ENCODE measurements at places on chromosomes 16 and 17.

- DNase-seq, result no peak
Measured at GRCh38 chr17:20096430-20096829, 87.3 kb downstream of the SPECC1 start.

GRCh38 chr17:16512011-16512410 is 20.0 kb upstream of the LRRC75A start:
- DNase-seq, result no peak

DNA sequence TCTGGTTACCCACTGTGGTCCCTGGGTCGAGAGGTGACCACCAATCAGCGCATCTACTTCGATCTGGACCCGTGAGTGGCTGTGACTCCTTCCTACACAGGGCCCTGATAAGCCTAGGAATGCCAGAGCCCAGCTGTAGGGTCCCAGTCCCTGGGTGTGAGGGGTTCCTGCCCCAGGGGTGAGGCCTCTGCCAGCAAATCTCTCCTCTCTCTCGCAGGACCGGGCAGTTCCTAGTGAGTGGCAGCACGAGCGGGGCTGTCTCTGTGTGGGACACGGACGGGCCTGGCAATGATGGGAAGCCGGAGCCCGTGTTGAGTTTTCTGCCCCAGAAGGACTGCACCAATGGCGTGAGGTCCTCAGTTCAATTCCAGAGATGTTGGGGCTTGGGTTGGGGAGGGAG is 2.2 kb upstream of the EFNB3 start:
- no peak for DNase-seq

DNA sequence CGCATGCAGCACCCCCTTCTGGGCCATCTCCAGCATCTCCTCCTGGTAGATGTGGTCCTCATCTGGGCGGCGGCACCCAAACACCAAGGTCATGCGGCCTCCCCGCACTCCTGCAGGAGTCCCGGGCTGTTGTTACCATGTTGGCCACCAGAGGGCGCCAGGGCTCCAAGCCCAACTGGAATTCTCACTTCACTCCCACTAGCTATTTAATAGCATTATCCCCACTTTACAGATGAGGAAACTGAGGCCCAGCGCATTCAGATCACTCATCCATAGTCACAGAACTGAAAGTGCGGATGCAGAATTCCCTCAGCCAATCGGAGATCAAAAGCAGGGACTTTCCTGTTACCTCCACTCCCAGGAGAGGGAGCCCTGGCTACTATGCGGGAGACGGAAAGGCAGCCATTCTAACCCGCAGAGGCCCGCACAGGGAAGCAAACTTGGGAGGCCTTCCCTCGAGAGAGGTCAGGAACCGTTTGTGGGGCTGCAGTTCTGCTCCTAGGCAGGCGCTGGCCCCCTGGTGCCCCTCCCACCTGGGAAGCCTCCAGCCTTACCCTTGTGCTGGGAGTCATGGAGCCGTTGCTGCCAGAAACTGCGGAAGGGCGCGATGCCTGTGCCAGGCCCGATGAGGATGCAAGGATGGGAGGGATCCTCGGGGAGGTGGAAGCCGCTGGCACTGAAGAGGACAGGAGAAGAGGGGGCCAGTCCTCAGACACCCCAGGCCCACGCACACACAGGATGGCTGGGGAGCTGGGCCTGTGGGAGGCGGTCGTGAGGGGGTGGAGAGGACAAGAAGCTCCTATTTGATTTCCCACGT is 40.1 kb downstream of the NOS2 start:
- peak; percentile 69 for DNase-seq

DNA sequence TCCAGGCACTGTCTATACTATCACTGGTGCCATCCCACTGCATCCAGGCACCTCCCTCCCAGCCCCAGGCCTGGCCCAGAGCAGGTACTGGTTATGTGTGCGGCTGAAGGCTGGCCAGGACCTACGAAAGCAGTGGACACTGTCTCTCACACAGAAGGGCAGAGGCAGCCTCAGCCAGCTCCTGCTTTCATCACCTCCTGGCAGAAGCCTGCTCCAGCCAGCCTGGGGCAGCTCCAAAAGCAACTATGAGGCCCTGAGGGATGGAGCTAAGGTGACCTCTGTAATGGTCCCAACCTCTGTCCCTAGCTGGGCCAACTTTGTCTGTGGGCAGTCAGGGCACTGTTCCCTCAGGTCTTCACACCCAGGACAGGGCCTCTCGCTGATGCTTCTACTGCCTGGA is 18.8 kb downstream of the HSD11B2 start:
- no peak for DNase-seq

GRCh38 chr17:77451245-77451893 is 310.6 kb downstream of the SEC14L1 start:
- peak; percentile 73 for DNase-seq

GRCh38 chr17:72233986-72234385 is 113.2 kb downstream of the SOX9 start:
- no peak for DNase-seq

GRCh38 chr16:50692999-50693781 is at the start of gene NOD2:
TSS of gene NOD2 (plus strand) at chr16:50693606. CDS start at chr16:50699496, 5,890 bp downstream.
- no peak for DNase-seq

- peak; percentile 61 for DNase-seq
Measured at GRCh38 chr17:29622337-29623282, at the start of gene CORO6. TSS of gene CORO6 (minus strand) at chr17:29622912. CDS start at chr17:29621421, 1,491 bp downstream.

- DNase-seq, result no peak
Measured at GRCh38 chr17:67160791-67161190, 84.2 kb downstream of the HELZ start.

GRCh38 chr16:3058139-3059030 is 7.1 kb upstream of the IL32 start:
- DNase-seq, result peak; percentile 37

GRCh38 chr16:85638695-85639409 is 25.7 kb downstream of the GSE1 start:
- no peak for DNase-seq

DNA sequence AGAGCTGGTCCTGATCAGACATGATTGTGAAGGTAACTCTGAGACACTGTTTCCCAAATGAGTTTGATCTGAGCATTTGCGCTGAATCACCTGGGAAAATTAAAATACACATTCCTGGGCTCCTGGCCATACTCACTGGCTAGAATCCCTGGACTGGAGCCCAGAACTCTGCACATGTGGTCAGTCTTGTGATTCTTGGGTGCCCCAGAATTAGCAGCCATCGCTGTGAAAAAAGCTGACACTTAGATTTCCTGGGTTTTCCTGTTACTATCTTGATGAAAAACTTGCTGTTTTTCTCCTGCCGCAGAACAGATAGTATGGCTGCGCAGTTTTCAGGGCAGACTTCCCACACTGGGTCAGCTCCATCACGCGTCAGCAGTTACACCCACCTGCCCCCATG is 24.6 kb downstream of the NECAB2 start:
- no peak for DNase-seq

- no peak for DNase-seq
Measured at GRCh38 chr17:28145348-28145747, 102.9 kb downstream of the NLK start.

DNA sequence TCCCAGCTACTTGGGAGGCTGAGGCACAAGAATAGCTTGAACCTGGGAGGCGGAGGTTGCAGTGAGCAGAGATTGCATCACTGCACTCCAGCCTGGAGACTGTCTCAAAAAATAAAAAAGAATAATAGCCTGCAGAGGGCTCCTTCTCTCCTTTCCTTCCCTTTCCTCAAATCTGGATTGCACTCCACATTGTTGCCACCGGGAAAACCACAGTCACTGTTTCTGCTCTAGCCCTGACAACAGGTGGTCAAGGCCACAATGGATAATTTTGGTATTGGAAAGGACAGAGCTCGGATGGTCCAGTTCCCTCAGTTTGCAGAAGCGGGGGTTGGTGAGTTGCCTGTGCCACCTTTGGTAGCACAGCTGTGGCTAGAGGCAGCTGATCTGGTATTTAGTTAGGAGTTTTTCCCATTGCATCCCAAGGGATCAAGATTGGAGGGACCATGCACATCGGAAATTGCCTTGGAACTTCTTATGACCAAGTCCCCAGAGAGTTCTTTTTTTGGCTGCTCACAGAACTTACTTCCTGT is 44.7 kb upstream of the PRSS54 start:
- DNase-seq, result no peak

- DNase-seq, result no peak
Measured at GRCh38 chr17:30256756-30257506, 21.4 kb upstream of the SLC6A4 start.

DNA sequence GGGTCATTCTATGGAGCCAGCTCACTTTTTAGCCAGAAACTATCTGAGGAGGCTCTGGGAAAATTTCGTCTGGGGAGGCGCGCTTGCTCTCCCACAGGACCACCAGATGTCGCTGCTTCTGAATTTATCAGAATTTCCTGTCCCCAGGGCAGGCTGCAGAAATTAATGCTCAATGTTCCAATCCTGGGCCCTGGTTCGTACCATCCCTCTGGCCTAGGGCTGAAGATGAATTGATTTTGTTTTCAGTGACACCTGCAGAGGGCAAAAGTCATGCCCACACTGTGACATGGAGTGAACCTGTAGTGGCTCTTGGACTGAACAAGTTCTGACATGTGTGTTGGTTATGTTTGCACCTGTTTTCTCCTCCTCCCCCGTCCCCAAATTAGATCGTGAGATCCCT is 482.6 kb downstream of the NPIPA7 start:
- DNase-seq, result peak; percentile 28

DNA sequence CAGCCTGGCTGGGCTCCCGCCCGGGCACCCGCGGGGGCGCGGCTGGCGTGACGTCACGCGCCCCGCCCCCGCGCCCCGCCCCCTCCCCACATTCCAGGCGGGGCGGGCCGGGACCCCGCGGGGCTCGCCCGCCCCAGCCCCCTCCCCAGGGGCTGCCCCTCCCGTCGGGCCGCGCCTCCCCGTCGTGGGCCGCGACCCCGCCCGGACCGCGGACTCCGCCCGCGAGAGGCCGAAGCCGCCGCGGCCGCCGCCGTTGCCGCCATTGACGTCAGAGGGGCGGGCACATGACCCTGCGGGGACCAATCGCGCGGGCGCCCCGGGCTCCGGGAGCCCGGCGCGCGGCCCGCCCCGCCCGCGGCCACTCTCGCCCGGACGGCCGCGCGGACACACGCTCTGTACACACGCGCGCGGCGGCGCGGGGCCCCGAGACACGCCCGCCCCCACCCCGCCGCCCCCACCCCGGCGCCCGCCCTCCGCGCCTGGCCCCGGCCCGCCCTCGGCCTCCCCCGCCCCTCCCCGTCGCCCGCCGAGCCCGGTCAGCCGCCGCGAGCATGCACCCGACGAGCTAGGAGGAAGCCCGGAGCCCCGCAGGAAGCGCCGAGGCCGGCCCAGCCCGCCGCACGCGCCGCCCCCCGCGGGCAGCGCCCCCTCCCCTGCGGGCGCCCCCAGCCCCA is at the start of gene CMIP:
Gene CMIP, plus strand, starts transcription at position 361 of the 674 bp plus-strand sequence.
- peak; percentile 74 for DNase-seq

DNA sequence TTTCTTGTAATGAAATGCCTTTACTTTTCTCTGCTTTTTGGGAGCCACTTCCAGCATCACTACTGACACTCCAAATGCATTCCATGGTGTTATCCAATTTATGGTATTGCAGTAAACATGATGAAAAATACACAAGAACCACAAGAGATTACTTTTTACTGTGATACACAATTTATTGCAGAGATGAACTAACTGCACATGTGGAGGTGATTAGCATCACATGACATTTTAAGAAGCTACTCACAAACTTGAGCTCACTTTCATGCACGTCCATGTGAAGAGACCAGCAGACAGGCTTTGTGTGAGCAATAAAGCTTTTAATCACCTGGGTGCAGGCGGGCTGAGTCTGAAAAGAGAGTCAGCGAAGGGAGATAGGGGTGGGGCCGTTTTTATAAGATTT is 780.5 kb upstream of the GOT2 start:
- DNase-seq, result no peak

- DNase-seq, result no peak
Measured at GRCh38 chr17:78823282-78824046, 17.1 kb downstream of the USP36 start.

DNA sequence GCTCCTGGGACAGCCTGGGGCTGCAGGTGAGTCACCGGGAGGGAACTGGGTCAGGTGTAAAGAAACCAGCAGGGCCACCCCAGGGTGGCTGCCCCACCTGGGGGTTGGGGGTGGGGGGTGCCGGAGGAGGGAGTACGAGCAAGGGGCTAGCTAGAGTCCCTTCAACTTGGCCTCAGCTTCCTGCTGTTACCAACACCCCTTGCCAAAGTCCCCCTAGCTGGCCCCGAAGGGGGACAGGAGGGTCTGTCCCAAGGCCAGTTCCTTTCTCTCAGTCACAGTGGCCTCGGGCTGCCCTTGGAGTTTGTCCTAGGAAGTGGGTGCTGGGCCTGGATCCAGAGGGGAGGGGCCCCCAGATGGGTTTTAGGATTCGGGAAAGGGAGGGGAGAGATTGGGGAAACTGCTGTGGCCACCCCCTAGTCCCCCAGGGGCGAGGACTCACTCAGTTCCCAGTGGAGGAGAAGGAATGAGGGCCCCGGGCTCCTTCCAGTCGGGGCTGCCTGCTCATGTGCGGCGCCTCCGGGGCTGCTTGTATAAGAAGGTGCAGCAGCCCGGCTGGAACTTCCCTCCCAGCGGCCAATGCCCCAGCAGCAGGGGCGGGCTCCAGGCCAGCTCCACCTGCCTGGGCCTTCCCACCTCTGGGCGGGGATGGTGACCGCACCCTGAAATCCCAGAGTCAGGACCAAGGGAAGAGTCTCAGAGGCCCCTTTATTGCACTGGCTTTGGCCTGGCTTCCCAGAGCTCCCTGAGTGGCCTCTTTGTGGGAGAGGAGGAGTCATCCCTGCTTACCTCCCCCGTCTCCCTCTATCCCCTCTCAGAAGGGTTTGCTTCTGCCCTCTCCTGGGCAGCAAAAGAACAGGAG is 7.3 kb downstream of the ARHGAP27 start:
- no peak for DNase-seq

- no peak for DNase-seq
Measured at GRCh38 chr17:68613739-68614298, 12.7 kb upstream of the FAM20A start.

GRCh38 chr17:59702304-59702703 is 4.9 kb downstream of the PTRH2 start:
- DNase-seq, result no peak

DNA sequence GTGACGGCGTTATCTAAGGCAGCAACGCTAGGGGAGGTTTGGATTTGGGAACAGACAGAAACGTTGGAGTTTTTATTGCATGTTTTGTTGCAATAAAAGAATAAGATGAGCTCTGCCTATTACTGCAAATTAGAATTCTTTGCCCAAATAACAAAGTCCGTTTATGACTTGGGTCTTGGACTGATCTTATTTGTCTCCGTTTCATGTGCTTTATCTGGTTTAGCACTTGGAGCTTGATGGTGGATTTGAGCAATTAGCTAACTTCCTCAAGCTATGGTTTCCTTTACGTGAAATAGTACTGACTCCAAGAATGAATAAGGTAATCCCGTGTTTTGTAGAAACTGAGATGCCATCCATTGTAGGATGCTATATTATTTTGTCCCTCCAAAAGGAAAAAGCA is 233.0 kb upstream of the IRX5 start:
- DNase-seq, result no peak

GRCh38 chr16:7206469-7206868 is 126.2 kb upstream of the RBFOX1 start:
- DNase-seq, result no peak

DNA sequence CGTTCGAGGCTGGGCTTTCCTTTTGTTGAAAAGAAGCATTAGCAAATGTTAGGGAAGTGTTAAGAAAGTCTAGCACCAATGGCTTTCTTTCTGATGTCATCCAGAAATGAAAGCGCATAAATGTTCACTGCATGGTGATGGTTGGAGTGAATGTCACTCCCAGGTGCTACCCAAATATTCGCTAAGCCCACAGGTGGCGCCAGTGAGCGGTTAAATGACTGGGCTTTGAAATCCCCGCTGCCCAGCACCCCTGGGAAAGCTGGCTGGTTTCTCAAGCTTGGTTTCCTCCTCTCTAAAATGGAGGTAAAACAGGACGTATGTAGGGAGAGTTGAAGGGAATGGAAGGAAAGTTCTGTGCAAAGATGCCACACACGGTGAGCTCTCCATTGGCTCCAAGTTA is 104.4 kb downstream of the IRX5 start:
- peak; percentile 27 for DNase-seq

- no peak for DNase-seq
Measured at GRCh38 chr17:75596320-75597087, 8.9 kb downstream of the MYO15B start.

All from stimulated activated CD4-positive, alpha-beta T cell treated with anti-CD3 and anti-CD28 coated beads, Interleukin-1b, Interleukin-23, amount 100 ng/mL, for 48 hours (primary cell).